CD4-positive, alpha-beta T cell treated with Interleukin-17A for 1 hour (primary cell): ENCODE measurements at places on chromosomes 4 and X.

DNA sequence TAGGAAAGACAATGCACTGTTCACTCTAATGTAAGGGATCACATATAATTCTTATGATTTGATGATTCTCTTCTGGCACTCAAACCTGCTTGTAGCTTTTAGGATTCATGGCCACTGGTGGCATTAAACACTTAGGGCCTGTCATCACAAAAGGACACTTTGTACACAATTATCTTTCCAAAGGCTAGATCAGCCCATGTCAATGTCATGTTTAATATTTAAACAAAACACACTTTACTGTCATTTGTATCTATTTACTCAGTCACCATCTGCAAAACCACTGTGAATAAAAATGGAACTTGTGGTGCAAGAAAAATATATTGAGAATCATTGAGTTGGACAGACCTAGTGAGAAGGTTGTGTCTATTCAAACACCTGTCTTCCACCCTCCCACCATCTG, 83.6 kb upstream of the TTC29 start:
- DNase-seq = no peak

DNA sequence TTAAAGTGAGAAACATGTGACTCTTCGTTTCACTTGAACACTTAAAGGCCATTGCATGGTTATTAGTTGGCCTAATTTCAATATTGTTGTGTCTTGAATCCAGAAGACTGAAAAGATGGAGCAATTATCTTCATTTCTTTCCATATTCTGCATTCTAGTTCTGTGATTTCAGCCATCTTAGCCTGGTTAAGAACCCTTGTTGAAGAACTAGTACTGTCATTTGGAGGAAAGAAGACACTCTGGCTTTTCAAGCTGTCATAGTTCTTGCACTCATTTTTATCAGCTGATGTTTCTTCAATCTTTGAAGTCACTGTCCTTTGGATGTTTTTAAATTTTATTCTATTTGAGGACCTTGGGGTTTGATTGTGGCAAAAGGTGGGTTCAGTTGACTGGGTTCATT, 81.6 kb downstream of the MTMR8 start:
- DNase-seq = no peak

GRCh38 chr4:168667921-168668320, 171.1 kb downstream of the PALLD start:
- DNase-seq = no peak

DNA sequence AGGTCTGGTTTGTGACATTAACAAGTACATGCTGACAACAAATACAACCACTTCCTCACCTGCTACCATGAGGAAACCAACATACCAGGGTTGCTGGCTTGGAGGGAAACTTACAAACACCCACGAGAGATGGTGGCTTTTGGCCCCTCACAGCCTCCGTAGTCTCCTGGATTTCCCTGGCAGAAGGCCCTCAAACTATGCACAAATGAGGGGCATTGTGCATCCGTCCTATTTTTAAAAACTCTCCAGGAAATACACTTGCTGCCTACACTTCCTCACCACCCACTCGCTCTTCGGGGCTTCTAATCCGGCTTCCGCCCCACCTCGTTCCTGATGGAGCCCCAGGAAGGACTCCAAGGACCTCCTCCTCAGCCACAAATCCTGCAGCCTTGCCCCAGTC, 355.0 kb upstream of the GATB start:
- DNase-seq = peak; percentile 72

- DNase-seq = no peak
Observed at GRCh38 chr4:124253080-124253479, 459.5 kb downstream of the ANKRD50 start.

- no peak for DNase-seq
Observed at GRCh38 chr4:51825341-51825740, 17.6 kb upstream of the DCUN1D4 start.

GRCh38 chrX:41781500-41781899, 57.5 kb downstream of the GPR82 start:
- peak; percentile 59 for DNase-seq

DNA sequence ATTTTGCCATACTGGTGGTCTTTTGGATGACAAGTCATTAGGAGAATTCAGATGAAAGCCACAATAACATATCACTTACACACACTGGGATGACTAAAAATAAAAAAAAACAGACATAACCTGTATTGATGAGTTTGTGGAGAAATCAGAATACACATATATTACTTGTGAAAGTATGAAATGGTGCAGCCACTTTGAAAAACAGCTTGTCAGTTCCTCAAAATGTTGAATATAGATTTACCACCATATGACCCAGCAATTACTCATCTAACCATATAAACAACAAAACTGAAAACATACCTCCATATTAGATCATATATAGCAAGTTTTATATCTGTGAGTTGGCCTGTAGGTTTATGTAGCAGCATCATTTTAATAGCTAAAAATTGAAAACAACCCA, 608.7 kb downstream of the TLL1 start:
- DNase-seq = no peak

GRCh38 chrX:85569096-85569495, 189.6 kb upstream of the POF1B start:
- no peak for DNase-seq

GRCh38 chr4:40254608-40255392, 58.0 kb downstream of the RHOH start:
- no peak for DNase-seq

- no peak for DNase-seq
Observed at GRCh38 chr4:152909901-152910300, 26.2 kb upstream of the FHDC1 start.

- peak; percentile 0 for DNase-seq
Observed at GRCh38 chrX:15855568-15856221, 1.1 kb upstream of the AP1S2 start.

- DNase-seq = no peak
Observed at GRCh38 chr4:7981738-7982394, 42.2 kb upstream of the AFAP1 start.

DNA sequence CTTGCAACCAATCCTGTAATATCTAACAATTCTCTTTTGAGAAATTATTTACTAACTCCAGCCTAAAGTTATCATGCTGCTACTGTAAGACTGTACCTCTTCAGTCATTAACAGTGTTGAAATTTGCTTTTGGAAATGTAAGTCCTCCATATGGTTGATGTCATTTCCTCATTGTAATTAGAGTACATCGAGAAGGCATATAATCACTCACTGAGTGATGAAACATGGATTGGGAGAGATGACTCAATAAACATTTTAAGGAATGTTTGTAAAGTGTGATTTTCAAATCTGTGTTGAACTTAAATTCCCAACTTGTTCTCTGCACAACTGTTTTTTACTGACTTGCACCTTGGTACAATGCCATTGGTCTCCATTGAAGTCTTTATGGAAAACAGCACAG, 61.2 kb downstream of the HMGB2 start:
- no peak for DNase-seq
